ENCODE measurements at places on chromosomes 16 and 17. TPM values are rescaled to one million over a fixed set of nuclear protein-coding genes. Genes with fewer than 3 reads are reported as not detected.

DNA sequence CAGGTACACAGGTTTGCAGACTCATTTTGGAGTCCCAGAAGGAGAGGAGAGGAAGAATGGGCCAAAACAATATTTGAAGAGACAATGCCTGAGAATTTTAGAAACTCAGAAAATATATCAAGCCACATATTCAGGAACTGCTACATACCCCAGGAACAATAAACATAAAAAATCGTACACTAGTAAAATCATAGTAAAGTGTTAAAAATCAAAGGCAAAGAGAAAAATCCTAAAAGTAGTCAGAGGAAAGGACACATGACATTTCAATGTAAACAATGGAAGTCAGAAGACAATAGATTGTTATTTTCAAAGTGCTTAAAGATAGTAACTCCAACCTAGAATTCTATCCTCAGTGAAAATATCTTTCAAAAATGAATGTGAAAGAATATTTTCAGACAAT lies 28.5 kb upstream of the NACA2 start:
- no peaks in the 10 kb centered on the region for H3K36me3 ChIP-seq
- H3K4me3 ChIP-seq, result no peak overlapping the region

DNA sequence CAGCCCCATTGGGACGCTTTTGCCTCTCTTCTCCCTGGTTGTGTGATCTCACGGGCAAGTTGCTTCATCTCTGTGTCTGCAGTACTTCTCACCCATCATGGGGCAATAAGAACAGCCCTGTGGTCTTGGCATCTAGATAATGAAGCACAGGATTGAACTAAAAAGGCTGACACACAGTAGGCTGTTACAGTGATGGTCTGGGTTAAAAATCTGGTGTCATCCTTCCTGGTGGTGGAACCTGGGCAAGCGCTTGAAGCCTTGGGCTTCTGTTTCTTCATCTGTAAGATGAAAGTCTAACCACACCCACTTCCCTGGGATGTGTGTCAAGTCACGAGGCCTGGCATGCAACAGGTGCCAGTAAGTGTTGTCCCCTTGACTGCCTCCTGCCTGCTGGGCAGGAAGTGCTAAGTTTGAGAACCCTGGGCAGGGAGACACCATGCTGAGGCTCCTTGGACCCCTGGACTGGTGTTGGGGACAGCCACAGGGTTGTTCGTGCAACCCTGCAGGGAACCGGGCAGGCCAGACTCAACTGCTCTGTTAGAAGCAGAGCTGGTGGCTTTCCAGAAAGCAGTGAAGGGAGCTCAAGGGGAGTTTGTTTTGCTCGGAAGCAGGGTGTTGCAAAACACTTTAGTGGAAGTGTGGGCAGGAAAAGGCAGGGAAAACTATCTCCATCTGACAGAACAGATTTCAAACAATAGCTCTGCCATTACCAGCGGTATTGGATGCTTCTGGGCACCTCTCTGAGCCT lies 5.9 kb upstream of the MAP2K3 start:
- H3K4me3 ChIP-seq, result no peak overlapping the region
- H3K36me3 ChIP-seq, result no peaks in the 10 kb centered on the region
- peaks cover 5% of the 10 kb centered on the region for H3K4me1 ChIP-seq
- no peak overlapping the region for H3K27ac ChIP-seq

DNA sequence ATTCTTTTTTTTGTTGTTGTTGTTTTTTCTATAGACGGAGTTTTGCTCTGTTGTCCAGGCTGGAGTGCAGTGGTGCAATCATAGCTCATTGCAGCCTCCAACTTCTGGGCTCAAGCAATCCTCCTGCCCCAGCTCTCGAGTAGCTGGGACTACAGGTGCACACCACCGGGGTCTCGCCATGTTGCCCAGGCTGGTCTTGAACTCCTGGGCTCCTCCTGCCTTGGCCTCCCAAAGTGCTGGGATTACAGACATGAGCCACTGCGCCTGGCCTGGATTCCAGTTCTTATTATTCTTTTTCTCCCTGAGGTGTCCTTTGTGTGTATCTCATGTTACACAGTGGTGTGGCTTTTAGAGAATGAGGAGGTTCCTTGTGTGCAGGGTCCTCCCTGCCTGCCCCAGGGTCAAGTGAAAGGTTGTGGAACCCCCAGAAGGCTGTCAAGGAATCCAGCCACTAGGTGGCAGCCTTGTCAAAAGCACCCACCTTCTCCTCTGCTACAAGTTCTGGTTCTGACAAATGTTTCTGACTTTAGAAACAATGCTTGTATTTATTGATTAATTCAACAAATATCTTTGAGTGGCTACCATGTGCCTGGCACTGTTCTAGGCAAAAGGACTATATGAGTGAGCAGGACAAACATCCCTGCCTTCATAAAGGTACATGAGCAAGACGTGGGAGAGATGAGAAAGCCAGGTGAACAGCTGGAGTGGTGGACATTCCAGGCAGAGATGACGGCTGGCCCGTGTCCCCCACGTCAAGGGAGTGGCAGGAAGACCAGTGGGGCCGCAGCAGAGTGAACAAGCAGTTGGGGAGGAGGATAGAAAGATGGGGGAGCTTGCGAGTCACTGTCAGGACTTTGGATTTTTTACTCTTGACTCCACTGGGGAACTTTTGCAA lies 112.4 kb downstream of the SPECC1 start:
- H3K36me3 ChIP-seq, result no peaks in the 10 kb centered on the region
- peak; percentile 76 for DNase-seq
- H3K27me3 ChIP-seq, result no peaks in the 10 kb centered on the region
- H3K4me3 ChIP-seq, result no peak overlapping the region
- H3K27ac ChIP-seq, result no peak overlapping the region

DNA sequence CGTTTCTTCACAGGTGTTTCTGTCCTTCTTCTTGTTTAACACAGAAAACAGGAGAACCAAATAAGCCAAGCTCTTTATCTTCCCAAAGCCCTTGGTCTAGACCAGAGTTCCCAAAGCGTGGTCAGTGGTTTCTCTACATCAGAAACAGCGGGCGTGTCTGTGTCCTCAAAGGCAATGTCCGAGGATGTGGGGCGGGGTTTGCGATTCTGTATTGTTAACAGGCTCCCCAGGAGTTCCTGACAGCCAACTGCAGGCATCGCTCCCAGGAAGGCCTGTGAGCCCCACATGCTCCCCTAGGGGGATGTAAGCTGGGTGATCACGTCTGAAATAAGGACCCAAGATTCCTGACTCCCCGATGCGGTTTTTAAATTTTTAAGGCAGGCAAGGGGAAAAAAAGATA lies 28.4 kb upstream of the SLC25A19 start:
- peaks cover 13% of the 10 kb centered on the region for H3K36me3 ChIP-seq
- H3K27ac ChIP-seq, result no peak overlapping the region

DNA sequence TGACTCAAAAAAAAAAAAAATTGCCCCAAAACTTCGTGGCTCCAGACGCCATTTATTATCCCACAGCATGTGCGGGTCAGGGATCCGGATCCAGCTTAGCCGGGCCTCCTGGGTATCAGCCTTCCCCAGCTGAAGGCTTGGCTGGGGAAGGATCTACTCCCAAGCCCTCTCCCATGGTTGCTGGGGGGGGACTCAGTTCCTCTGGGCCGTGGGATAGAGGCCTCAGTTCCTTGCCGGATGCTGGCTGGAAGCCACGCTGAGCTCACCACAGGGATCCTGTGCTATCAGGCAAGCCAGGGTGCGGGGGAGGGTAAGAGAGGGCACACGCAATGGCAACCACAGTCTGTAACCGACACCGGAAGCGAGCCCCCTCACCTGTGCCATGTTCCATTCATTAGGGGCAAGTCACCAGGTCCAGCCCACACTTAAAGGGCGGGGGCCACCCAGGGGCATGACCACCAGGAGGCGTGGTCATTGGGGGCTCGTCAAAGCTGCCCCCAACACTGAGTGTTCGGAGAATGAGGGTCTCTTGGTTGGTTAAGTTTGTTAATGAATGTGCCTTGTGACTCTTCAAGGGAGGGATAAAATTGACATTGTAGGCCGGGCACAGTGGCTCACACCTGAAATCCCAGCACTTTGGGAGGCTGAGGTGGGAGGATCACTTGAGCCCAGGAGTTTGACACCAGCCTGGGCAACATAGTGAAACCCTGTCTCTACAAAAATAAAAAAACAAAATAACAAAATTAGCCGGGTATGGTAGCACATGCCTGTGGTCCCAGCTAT lies 210.0 kb upstream of the GSE1 start:
- H3K4me1 ChIP-seq, result no peaks in the 10 kb centered on the region
- no peak for DNase-seq
- H3K4me3 ChIP-seq, result no peak overlapping the region
- no peak overlapping the region for H3K27ac ChIP-seq

GRCh38 chr17:28983286-28984230 lies 22.3 kb downstream of the SEZ6 start:
- no peak overlapping the region for H3K4me3 ChIP-seq
- no peak overlapping the region for H3K27ac ChIP-seq
- H3K4me1 ChIP-seq, result no peaks in the 10 kb centered on the region

DNA sequence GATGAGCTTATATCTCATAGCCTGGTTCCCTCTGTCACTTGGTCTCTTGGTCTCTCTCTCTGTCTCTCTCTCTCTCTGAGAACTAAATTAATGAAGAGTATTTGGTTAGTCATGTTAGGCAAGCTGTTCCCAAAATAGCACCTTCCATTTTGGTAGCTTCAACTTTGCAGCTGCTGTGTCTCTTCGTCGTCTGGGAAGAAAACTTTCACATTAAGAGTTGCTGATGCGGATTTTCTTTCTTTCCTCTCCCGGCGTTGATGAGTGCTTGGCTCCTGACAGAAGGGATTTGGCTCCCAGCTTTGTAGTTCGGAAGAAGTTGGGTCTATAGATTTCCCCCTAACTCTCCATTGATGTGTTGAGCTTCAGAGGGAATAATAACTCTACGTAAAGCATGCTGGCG lies at the start of gene RBFOX1:
RBFOX1 (plus strand) TSS at position 235 of the 400 bp plus-strand sequence.
- peak within 1 kb of the TSS; percentile 1 for H3K4me3 ChIP-seq
- no peaks in the 10 kb centered on the region for H3K36me3 ChIP-seq
- peak within 1 kb of the TSS; percentile 90 for H3K27ac ChIP-seq

DNA sequence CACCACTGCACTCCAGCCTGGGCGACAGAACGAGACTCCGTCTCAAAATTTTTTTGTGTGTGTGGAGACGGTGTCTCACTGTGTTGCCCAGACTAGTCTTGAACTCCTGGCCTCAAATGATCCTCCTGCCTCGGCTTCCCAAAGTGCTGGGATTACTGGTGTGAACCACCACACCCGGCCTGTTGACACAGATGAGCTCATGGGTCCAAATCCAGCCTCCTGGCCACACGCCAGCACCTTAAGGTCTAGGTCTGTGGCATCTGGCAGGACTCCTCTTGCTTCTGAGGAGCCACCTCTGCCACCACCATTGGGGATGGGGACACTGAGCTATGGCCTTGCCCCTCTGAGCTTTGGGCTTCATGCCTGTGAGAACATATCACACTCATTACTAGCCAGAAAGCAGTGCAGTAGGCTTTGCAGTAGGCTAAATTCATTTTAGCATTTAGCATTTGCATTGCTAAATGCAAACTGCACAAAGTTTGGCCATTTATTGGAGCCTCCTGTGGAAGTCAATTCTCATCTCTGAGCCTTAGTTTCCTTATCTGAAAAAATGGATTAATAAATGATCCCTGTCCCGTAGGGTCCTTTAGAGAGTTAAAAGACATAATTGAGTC lies 5.5 kb upstream of the CDIPT start:
- H3K4me1 ChIP-seq, result no peaks in the 10 kb centered on the region
- no peaks in the 10 kb centered on the region for H3K36me3 ChIP-seq
- no peak overlapping the region for H3K27ac ChIP-seq
- H3K4me3 ChIP-seq, result no peak overlapping the region
- no peaks in the 10 kb centered on the region for H3K27me3 ChIP-seq
- no peak for DNase-seq

- H3K27ac ChIP-seq, result peak overlapping the region; percentile 62
- no peaks in the 10 kb centered on the region for H3K27me3 ChIP-seq
- H3K36me3 ChIP-seq, result peaks cover 76% of the 10 kb centered on the region
- no peak overlapping the region for H3K4me3 ChIP-seq
Observed at GRCh38 chr17:5431949-5432556, 6.9 kb downstream of the C1QBP start.

- DNase-seq, result no peak
- H3K27me3 ChIP-seq, result no peaks in the 10 kb centered on the region
- no peak overlapping the region for H3K4me3 ChIP-seq
Observed at GRCh38 chr16:89297910-89298545, 80.5 kb downstream of the ZNF778 start.

- no peaks in the 10 kb centered on the region for H3K36me3 ChIP-seq
- H3K4me1 ChIP-seq, result no peaks in the 10 kb centered on the region
- H3K27me3 ChIP-seq, result no peaks in the 10 kb centered on the region
- no peak for DNase-seq
- H3K4me3 ChIP-seq, result no peak overlapping the region
Observed at GRCh38 chr17:78154903-78155811, 9.0 kb downstream of the C17orf99 start.

- no peak for DNase-seq
- no peaks in the 10 kb centered on the region for H3K27me3 ChIP-seq
- no peaks in the 10 kb centered on the region for H3K36me3 ChIP-seq
Observed at GRCh38 chr16:55529018-55529417, 20.1 kb downstream of the LPCAT2 start.

- H3K4me1 ChIP-seq, result no peaks in the 10 kb centered on the region
- no peaks in the 10 kb centered on the region for H3K36me3 ChIP-seq
- no peak overlapping the region for H3K4me3 ChIP-seq
- no peak overlapping the region for H3K27ac ChIP-seq
- H3K27me3 ChIP-seq, result no peaks in the 10 kb centered on the region
- no peak for DNase-seq
Observed at GRCh38 chr16:84197466-84198128, 6.6 kb downstream of the ADAD2 start.

GRCh38 chr17:74865504-74866197 lies 6.0 kb upstream of the GRIN2C start:
- H3K4me1 ChIP-seq, result peaks cover 22% of the 10 kb centered on the region
- H3K36me3 ChIP-seq, result no peaks in the 10 kb centered on the region
- no peak for DNase-seq
- H3K4me3 ChIP-seq, result no peak overlapping the region

DNA sequence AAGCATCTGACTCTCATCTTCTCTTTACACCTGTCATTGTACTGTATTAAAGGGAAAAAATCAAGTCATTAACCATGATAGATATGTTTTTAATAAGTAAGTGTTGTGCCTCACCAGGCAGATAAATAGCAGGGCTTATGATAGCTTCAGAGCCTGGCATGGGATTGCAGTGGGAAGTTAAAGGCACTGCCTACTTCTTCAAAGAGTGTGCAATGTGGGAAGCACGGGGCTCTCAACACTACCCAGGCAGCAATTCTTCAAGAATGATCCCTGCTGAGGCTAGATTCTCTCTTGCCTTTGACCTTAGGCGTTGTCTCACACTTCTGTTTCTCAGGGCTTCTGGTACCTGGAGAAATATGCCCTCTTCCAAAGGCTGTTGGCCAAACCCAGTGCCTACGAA lies 297.3 kb downstream of the MAF start:
- H3K4me1 ChIP-seq, result no peaks in the 10 kb centered on the region
- H3K36me3 ChIP-seq, result no peaks in the 10 kb centered on the region
- no peak overlapping the region for H3K4me3 ChIP-seq
- H3K27ac ChIP-seq, result no peak overlapping the region

GRCh38 chr17:82685291-82685690 lies 13.2 kb downstream of the RAB40B start:
- no peaks in the 10 kb centered on the region for H3K36me3 ChIP-seq
- no peak overlapping the region for H3K27ac ChIP-seq
- H3K27me3 ChIP-seq, result no peaks in the 10 kb centered on the region

HASPIN gene
- 0.87 TPM for polyA plus RNA-seq

MT1M gene
- polyA plus RNA-seq, result not detected

ESRP2 gene
- 1.8 TPM for polyA plus RNA-seq

MEIOC gene
- polyA plus RNA-seq, result 1.1 TPM

LRRC59 gene
- 58.9 TPM for polyA plus RNA-seq

C17orf67 gene
- 1.9 TPM for polyA plus RNA-seq

SCN4A gene
- polyA plus RNA-seq, result 0.49 TPM
